ENCODE measurements at places on chromosomes 12 and 14.
A peak's percentile ranks its signal among the peaks of the same experiment; 100 is the strongest.

GRCh38 chr12:10794222-10794621 is 8.2 kb downstream of the TAS2R7 start:
- DNase-seq: no peak

GRCh38 chr12:61412201-61412600 is 848.0 kb upstream of the USP15 start:
- DNase-seq: no peak

DNA sequence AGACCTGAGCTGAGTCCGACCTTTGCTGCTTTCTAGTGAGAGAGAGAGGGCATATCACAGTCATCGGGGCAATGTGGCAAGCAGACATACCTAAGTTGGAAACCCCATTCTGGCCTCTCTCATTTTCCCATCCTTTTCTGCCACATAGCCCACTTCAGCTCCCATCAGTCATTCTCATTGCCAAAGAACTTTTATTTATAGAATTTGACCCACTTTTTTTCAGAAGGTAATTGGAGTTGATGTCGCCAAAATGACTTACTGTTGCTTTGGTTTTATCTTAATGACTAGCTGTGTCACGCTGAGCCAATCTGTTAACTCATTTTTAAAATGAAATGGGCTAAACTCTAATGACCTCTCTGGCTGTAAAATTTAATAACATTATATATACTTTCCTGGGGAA is 63.9 kb upstream of the RMST start:
- no peak for DNase-seq

DNA sequence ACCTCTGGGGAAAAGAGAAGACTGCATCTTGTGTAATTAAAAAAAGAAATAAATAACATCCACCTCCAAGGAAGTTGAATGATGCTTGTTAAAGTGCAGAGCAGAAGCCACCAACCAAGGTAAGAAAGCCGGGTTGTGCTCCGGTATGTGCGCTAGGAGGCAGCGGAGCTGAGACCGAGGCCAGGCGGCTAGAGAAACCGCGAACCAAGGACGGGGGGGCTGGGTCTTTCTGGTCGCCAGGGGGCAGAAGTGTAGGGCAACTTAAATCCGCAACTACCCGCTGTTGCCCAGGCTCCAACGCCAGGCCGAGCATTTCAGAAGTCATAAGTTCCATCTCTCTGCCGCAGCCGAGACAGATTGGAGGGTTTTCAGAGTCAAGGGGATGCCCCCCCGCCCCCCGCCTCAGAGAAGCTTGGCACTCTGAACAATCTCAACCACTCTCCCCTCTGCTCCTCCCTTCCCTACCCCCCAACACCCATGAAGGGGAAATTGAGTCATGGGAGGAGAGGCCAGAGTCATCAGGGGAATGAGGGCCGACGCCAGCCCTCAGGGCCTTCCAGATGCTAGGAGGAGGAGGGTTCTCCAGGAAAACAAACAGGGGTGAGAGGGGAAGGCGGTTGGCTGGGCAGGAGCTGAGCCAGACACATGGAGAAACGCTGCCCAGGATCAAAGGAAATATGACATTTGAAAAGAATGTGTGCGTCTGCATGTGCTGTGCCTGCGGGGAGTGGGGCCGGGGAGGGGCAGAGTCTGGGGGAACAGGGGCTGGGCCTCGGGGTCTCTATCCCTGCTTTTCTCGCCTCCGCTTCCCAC is 2.2 kb upstream of the NFATC4 start:
- peak; percentile 28 for DNase-seq

DNA sequence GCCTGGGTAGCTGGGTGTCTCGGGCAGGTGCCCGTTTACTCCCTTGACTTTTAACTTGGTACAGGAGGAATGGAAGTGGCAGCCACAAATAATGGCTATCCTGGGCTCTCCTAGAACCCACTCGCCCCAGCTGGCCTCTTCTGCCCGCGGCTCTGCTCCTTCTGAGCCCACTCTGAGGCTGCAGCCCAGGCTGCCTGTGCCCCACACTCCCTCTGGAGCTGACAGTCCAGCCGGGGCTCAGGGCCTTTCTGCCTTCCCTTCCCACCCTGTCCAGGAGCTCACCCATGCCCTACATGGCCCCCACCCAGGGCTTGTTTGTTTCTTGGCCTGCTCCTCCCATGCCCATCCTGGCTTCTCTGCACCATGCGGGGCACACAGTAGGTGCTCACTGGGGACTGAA is 15.6 kb downstream of the ZNF839 start:
- DNase-seq: no peak

DNA sequence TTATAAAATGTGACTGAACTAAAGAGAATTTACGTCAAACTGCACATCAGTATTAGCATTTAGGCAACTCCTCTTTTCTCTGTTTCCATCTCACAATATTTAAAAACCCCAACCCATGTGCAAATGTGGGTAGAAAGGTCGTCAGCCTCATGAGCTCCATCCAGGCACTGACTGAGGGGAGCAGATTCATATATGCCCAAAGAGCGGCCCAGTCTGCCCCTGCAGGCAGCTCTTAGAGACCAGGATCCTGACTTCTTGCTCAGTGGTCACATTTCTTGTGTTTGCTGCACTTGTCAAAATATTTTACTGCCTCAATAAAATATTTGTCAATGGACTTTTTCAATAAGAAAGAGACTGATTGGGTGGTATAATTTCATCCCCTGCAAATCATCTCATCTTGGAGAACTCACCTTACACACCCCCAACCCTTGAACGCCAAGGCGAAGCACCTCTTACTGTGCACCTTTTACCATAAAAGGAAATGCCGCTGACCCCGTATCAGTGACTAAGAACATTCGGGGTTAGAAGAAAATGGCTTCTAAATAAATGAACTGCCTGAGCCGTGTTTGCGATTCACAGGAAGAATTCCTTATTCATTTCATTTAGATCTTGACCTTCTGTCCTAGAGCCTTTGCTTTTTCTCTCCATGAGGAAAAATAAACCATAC is 418.8 kb downstream of the BCL11B start:
- DNase-seq: no peak

- DNase-seq: no peak
These were observed 40.0 kb downstream of the OSBPL8 start for GRCh38 chr12:76519538-76519937.

DNA sequence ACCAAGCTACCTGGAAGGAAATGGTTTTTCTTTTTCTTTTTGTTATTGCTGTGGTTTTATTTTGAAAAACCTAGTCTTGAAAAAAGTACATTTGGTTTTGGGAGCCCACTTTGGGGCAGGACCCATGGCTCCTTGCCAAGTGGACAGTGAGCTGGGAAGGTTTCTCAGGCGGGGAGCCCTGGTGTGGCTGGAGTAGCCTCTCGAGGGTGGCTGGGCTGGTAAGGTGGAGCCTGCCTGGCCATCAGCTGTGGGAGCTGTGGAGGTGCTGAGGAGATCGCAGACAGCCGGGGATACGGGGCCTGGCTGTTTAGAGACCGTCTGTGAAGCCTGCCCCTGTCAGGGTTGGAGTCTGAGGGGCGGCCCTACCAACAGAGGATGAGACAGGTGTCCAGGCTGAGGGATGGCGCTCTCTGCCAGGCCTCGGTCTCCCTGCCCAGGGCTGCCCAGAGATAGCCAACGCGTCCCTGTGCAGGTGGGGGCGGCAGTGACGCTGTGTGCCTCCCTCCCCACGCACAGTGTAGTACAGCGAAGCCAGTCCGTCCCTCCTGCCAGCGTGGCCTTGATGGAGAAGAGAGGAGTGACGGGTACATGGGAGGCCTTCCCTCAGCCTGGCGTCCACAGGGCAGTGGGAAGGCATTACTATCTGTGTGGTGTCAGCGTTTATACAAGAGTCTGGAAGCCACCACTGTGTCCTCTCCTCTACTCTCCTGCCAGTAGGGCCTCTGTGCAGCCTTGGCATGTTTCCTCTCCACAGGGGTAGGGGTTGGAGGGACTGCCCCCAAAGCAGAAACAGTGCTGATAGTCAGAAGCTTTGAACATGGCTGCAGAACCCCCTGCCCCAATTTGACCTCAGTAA is 5.9 kb downstream of the RIN3 start:
- DNase-seq: no peak

DNA sequence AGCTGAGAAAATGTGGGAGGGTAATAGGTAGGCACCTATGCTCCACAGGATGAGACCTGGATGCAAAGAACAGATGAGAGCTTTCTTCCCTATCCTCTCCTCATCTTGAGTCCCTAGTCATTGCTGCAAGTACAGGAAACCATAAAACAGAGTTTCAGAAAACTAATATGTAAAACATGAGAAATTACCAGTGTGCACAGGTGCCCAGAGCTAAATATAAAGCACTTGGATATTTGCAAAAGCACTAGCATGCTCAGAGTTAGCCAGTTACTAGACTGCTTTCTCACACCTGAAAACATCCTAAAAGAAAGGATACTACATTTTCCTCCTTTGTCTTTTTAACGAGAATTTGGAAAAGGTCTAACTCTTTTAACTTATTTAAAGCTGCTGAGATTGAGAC is 324.3 kb downstream of the DAD1 start:
- DNase-seq: no peak

DNA sequence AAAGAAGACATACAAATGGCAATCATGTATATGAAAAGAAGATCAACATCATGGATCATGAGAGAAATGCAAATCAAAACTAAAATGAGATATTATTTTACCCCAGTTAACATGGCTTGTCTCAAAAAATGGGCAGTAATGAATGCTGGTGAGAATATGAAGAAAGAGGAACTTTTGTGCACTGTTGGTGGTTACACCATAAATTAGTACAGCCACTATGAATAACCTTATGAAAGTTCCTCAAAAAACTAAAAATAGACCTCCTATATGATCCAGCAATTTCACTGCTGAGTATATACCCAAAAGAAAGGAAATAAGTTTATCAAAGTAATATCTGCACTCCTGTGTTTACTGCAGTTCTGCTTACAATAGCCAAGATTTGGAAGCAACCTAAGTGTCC is 151.7 kb downstream of the PDZRN4 start:
- DNase-seq: no peak
